ENCODE measurements at places on chromosomes 6 and 20.

DNA sequence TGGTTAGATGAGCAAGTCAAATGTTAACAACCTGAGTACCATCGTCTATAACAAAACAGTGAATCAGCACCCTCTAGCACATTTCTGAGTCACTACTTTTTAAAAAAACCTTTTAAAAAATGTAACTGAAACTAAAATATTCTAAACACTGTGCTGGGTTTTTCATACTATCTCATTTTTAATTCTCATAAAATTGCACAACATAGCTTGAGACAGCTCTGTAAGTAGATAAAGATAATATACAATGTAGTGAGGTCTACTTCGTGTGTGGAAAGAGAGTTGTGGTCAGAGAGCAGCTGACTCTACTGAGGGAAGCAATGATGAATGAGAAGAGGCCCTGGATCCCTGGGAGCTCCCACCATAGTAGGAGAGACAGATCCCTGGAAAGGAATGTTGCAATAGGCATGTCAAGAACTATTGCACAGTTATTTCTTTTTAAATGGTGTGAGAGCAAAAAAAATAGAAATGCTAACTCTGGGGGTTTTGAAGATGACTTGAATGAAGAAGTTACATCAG, 13.6 kb upstream of the CALHM6 start:
- no peak for DNase-seq

- no peak for DNase-seq
These were observed 53.3 kb upstream of the EPB41L1 start for GRCh38 chr20:36101192-36101591.

DNA sequence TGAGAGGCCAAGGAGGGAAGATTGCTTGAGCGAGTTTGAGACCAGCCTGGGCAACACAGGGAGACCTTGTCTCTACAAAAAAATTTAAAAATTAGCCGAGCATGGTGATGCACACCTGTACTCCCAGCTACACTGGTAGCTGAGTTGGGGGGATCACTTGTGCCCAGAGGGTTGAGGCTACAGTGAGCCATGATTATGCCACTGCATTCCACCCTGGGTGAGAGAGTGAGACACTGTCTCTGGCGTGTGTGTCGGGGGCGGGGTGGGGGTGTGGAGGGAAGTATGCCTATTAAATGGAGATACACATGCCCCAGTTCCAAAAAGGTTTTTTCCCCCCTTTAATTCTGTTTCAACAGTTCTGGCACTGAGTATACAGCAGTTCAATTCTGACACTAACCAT, 223.2 kb downstream of the TBC1D7 start:
- DNase-seq, result no peak

DNA sequence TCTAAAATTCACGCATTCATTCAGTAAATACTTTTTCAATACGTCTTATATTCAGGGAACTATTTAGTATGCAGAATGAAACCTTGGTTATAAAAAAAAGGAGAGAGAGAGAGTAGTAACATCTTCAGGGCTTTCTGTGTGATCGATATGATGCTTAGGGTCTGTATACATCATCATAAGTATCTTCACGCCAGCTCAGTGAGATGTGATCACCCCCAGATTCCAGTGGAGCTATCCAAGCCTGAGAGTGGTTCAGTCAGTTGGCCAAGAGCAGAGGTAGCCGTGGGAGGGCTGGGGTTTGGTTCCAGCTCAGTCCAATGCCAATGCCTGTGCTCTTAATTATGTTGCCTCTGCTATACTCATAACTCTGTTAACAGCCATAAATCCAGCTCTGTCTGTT, 8.6 kb downstream of the CD83 start:
- DNase-seq, result no peak

DNA sequence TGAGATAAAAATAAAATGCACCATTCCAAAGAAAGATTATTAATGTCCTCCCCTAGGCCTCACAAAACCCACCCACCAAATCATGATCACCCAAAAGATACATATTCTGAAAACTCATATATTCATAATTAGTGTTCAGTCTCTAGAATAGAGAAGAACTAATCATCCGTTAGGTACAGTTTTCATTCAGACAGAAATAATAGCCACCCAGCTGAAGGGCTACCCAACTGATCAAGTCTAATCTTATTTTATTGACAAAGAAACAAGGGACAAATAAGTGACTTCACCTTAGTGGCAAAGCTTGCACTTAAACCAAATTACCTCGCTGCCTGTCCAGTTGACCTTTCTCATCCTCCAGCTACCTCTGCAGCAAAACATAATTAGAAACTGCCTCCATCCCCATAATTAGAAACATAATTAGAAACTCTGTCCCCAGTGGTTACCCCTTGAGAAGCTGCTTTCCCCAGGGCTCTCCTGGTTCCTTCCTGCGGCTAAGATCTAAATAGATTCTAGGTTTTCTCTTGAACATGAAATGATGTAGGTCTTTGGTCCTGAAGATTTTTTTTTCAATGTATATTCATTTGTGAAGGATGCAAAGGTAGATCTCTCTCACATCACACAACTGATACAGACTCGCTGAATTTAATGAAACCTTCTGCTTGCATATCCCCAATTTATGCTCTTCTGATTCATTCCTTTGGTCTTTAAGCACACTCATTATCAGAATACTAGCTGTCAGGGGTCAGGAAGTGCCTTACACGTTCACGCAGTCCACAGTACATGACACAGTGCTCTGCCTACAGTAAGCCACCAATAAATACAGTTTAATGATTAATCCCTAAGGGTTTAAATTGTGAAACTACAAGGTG, 46.3 kb downstream of the HBS1L start:
- DNase-seq, result no peak

DNA sequence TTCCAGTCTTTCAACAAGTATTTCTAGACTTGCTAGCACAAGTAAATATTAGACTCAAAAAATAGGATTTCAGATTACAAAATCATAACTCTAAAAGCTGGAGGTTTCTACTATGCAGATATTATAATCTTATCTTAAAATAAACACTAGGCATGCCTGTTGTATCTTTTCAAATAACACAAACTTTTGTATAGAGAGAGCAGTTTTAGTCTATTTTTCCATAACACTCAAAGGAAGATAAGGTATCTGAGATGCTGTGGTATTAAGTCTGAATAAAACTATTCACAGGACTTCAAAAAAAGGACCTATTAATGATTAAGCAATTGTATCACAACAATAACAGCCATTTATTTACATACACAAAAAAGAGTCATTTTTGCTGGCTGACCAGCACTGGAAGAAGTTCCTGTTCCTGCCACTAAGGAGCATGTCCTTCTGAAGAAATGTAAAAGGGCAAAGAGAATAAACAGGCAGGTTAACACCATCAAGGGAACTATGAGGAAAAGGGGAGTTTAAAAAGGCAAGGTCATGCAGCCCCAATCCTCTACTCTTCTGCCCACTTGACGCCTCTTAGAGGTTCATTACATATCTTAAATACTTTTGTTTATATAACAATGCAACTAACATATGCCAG, 39.4 kb downstream of the REPS1 start:
- no peak for DNase-seq

Data from coronary artery (tissue), 2 donors.